Globus pallidus (tissue), 1 donor: ENCODE measurements at places on chromosomes 1 and 21.

- DNase-seq = no peak
Observed at GRCh38 chr1:23559985-23560741, 862 bp upstream of the ID3 start.

DNA sequence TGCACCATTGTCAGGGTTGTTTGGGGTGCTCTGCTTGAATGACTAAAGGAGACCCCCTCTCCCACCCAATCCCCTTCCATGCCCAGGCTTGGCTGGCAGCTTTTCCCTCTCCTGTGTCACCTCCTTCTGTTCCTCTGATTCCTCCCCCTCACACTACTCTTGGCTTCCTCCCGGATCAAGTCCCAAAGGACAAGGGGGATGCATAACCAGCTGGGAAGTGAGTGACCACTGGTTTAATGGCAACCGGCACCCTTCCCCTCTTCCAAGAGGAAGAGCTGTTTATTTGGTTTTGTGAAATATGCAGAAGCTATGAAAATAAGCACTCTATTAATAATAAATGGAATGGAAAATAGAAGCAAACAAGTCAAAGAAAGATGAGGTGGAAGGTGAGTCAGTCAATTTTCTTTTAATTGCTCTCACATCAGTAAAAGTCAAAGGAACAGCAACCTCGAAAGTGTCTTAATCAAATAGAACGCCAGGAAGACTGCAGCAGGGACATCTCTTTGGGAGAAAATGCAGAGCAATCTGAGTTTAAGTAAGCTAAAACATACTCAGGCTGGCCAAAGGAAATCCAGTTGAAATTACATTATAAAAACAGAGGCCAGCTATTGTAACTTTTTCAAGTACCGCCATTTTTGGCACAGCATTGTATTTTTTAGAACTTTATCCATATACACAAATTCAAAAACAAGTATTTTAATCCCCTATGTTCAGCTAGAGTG is 322.5 kb downstream of the SIPA1L2 start:
- no peak for DNase-seq

GRCh38 chr1:185971688-185972087 is 237.5 kb downstream of the HMCN1 start:
- no peak for DNase-seq

DNA sequence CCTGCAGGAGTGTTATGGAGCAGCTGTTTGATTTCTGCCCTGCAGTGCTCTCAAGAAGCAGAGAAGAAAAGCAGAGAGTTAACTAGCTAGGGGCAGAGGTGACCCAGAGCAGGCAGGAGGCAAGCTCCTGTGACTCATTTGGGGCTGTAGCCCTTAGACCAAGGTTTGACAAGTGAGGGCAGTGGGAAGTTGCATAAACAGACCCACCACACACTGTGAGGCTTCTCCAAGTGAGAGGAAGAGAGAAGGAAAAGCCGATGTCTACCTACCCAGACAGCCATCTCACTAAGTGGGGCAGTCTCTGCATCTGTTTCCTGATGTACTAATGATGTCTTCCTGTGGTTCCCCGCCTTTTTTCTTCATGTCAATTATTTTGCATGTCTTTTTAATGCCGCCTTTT is 159.9 kb upstream of the NR5A2 start:
- no peak for DNase-seq

- no peak for DNase-seq
Observed at GRCh38 chr1:205578780-205579571, 52.8 kb downstream of the ELK4 start.

DNA sequence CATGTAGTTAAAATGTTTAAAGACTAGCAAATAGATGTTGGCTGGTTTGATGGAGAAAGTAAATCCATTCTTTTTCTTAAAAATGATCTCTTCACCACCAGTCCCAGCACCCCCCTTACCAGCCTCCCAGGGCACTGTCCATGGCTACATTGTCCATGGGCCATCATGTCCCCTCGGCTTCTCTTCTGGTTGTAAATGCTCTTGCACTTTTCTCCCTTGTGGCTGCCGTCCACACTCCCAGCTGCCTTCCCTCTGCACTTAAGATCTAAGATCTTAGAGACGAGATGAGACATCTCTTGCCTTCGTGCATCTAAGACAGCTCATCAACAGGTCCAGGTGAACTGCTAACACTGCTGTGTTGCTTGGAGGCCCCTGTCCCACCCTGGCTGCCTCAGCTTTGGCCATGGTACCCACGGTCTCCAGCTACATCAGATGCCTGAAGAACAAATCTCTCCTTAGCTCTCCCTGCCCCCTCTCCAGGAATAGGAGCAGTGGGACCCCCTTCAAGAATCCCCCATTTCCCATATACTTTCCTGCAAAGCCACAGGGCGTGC is 11.1 kb downstream of the CAPN2 start:
- no peak for DNase-seq

- no peak for DNase-seq
Observed at GRCh38 chr21:42538479-42539275, 25.0 kb downstream of the SLC37A1 start.
